ENCODE measurements at places on chromosomes 5 and 9. TPM values are rescaled to one million over a fixed set of nuclear protein-coding genes. Genes with fewer than 3 reads are reported as not detected.

- DNase-seq: no peak
These were observed 14.9 kb downstream of the PFDN1 start for GRCh38 chr5:140287801-140288521.

DNA sequence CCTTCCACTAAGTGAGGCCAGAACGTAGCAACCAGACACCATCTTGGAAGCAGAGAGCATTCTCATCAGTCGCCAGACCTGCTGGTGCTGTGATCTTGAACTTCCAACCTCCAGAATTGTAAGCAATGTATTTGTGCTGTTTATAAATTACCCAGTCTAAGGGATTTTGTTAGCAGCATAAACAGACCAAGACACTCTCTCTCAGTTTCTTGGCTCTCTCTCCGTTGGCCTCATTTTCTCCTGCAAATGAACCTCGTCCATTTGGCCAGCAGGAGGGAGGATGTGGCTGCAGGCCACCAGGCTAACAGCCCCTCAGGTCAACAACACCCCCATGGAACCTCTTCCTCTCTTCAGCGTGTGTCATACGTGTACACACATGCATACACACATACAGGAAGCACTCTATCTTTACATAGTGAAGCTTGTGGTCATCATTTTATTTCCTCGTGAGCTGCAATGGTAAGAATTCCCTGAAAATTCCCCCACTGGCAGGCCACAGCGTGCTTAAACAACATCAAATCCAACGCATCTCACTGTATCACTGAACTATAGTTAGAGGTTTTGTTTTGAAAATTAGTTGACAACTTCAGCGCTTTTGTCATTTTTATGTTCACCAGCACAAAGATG lies 62.8 kb upstream of the PPP1R26 start:
- DNase-seq: no peak

IFNA6 gene
- total RNA-seq: not detected

DNA sequence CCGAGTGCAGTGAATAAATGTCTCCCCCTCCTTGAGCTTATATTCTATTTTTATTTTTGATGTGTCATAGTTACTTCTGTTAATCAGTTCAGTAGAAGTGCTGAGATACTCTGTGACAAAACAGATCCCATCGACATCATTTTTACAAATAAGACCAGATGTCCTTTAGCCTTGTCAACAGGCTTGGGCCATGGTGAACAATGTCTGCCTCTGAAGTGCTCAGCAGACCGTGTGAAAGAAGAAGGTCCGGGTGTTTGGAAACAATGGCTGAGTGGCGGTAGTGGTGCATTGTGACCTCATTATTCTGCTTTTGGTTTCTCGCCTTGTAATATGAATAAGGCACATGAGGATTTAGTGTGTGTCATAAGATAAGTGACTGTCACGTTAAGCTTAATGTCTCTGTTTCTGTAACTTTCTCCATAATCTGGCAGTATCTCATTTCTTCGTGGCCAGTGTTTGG lies 71.2 kb downstream of the SYK start:
- no peak for DNase-seq

SCGB3A1 gene
- total RNA-seq: not detected

DNA sequence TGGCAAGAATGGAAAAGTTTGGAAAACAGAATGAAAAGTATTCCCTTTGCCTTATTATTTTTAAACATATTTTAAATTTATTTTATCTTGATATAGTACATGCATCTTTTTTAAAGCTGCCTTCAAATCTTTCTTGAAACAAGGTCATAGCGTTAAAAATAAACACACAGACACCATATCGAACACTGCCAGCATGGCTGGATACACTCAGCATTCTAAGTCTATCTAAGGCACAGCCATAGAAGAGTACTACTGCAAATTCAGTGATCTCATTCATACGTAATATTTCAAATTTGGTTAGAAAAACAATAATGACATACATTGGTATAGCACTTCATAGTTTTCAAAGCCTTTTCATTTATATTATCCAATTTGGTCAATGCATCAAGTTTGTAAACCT lies 57.5 kb downstream of the EPB41L4B start:
- DNase-seq: no peak
